ENCODE measurements at places on chromosomes 13 and 19.
A peak's percentile ranks its signal among the peaks of the same experiment; 100 is the strongest.

- DNase-seq: no peak
Observed at GRCh38 chr19:40411125-40411842, 1.9 kb downstream of the PRX start.

DNA sequence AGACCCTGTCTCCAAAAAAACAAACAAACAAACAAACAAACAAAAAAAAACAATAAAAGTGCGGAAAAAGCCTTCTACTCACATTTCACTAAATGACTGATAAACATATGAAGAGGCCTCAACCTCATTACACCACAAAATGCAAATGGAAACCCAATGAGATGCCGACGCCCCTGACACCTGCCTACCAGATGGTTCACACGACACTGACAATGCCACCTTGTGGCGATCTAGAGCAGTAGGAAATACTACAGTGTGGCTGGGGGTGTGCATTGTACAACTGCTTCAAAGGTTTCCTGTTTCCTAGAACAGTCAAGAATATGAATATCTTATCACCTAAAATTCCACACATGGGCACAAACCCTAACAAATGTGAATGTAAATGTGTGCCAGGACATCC lies 14.0 kb downstream of the SCGB2B2 start:
- peak; percentile 25 for DNase-seq

- DNase-seq: no peak
Observed at GRCh38 chr13:90618133-90618532, 729.4 kb upstream of the MIR17HG start.

DNA sequence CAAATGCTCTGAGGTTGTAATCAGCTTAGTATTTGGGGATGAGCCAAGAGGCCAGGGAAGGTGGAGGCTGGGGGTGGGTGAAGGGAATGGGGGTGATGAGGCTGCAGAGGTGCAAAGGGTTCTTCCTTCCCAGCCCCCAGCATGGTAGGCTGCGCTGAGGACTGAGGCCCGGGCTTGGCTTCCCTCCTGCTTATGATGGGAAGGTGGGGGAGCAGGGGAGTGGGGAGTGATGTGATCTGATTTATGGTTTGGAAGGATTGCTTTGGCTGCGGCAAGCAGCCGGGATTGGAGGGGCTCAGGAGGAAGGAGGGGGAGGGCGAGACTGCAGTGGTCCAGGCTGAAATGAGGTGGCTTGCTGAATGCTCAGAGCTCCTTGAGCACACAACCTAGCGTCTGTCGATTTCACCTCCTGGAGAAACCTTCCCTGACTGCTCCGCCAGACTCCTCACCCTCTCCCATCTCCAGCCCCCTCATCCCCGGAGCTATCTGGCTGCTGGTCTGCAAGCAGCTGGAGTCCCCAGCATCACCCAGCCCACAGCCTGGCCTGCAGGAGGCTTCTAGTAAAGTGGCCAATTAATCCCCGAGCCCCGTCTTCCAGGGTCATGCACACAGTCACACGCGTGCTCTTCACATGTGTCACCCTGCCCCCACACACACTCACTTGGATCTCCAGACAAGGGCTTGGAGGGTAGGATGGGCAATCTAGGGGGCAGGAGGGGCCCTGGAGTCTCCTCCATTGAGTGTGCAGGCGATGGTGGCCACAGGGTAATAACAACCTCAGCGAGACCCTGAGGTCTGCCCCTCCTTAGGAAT lies 757 bp upstream of the CLEC11A start:
- no peak for DNase-seq

DNA sequence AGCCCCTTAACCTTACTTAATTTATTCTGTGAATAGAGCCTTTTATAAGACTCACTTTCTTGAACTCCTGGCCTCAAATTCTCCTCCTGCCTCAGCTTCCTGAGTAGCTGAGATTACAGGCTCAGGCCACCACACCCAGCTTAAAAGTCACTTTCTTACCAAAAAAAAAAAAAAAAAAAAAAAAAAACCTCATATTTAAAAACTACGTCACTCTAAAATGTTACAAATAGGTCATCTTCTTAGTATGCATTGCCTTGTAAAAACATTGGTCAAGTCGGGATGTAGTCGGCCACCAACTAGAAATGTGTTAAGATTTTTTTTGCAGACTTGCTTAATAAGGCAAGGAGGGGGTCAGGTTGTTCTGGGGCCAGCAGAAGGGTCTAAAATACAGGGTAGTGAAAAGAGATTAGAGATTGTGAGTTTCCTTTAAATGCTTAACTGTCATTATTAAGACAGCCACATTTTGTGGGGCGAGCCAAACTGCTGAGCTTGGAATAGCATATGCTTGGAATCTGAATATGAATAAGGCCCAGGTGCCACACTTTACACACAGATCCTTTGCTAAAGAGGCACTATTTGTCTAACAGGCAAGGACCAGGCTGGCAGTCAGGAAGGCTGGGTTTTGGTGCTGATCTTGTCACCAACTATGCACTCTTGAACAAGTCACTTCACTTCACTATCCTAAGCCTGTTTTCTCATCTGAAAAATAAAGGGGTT lies 16.5 kb upstream of the IL17D start:
- no peak for DNase-seq

- peak; percentile 66 for DNase-seq
Observed at GRCh38 chr13:30744056-30744680, 8.8 kb downstream of the ALOX5AP start.

DNA sequence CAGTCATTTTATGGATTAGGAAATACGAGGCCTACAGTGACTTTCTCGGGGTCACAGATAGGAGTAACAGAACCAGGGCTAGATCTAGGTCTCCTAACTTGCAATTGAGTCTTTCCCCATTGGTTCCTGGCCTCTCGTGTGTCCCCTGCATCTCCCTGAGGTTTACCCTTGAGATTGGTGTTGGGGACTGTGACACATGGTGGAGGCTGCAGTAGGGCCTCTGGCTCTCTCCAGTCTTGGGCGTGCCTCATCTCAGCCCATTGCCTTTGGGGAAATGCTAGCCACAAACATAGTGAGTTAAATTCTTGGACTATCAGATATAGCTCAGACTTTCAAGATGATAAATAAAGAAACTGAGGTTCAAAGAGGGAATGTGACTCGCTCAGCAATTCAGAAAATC lies 212.1 kb downstream of the KCNRG start:
- DNase-seq: no peak

- DNase-seq: no peak
Observed at GRCh38 chr13:36059321-36059720, 71.9 kb downstream of the DCLK1 start.

DNA sequence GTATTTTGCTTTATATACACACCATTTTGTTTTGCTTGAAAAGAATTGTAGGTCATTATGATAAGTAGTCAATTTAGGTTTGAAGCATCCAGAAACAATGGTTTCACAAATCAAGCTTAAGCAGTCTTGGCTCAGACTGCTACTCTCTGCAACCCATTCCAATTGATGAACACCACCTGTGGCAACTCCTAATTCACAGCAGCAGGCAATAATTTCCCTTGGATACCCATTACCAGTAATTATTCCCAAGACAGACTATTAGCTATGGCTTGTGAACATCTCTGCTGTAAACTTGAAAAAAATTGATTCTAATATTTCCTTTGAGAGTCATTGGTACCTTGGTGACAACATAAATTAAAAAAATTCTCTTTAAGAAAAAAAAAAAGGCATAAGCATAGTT lies 299.3 kb upstream of the SLITRK6 start:
- no peak for DNase-seq

GRCh38 chr19:9700229-9700981 lies 25.5 kb upstream of the ZNF562 start:
- DNase-seq: no peak

- no peak for DNase-seq
Observed at GRCh38 chr13:106500445-106500844, 35.0 kb downstream of the EFNB2 start.

DNA sequence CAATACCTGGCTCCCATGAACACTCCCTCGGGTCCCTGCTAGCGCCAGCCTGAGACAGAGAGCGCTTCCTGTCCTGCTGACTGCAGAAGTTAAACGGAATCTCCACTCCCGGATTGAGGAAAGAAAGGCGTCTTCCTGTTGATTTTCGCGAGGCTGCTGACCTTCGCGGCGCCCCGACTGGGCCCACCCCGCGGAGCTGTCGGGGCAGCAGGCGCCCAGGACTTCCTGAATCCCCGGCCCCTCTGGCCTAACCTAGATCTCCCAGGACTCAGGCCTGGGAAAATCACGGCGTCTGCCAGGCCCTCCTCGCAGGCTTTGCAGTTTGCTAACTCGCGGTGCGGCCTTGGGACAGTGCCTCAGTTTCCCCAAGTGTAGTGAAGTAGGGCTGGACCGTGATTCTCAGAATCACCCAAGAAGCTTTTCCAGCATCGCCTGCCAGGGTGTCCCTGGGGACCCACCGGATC lies 108.8 kb downstream of the KCTD15 start:
- DNase-seq: no peak

- DNase-seq: no peak
Observed at GRCh38 chr19:47487551-47488515, 3.8 kb upstream of the KPTN start.

DNA sequence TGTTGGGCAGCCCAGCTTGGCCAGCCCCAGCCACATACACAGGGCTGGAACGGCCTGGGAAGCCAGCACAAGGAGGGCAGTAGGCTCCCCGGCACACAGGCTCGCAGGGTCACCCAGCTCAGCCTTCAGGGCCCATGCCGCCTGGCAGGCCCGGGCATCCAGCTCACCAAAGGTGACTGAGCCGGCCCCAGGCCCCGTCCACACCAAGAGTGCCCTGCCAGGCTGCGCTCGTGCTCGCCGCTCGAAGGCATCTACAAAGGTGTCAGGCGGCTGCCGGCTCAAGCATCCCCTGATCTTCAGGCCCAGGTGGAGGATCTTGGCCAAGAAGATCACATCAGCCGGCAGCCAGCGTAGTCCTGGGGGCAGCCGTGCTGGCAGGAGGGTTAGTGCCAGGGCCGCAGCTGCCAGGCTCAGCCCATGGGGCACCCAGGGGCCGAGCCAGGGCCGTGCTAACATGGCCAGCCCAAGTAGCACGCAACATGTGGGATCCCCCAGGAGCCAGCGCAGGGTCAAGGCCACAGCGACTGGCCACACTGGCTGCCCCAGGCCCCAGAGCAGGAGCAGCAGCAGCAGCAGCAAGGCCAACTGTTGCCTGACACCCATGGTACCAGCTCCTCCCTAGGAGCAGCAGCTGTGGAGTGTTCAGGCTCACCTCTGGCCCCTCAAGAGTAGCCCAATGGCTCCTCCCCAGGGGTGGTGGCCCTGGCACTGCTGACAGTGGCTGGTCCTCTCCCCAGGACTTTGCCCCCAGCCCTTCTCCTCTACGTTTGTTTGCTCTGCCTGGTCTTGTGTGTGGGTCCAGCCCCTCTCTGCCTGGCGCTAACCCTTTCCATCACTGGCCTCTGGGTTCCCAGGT lies at the start of gene SLC27A5:
Gene SLC27A5, minus strand, starts transcription at position 640 of the 856 bp plus-strand sequence. Its CDS starts 37 bp downstream, at position 603.
- no peak for DNase-seq

DNA sequence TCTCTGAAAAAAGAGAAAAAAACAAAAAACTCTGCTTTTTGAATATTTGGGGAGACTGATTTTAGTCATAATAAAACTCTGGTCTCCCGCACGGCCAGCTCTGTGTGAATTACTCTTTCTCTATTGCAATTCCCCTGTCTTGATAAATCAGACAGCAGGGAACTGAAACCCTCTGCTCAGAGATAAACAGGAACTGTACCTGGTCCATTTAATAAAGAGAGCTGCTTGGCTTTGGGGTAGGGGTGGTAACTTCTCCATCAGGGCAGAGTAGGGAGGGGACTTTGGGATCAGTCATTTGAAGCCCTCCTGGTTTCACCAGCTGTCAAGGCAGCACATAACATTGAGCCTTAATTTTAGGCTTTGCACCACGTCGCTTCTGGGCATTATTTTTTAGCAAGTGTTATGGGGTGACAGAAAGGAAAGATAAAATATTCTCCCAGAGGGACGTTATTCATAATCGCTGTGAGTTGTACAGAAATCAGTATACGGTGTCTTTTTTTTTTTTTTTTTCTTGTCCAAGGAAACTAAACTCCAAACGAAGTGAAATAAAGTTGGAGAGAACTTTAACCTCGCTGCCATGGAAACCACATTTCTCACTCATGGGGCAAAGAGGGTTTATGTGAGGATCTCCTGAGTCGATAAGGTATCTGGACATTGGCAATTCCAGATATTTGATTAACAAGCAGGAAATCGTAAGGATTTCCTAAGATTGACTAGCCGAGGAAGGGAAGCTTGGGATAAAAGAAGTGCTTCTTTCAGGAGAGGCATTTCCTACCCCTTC lies 99.0 kb upstream of the MRI1 start:
- no peak for DNase-seq

DNA sequence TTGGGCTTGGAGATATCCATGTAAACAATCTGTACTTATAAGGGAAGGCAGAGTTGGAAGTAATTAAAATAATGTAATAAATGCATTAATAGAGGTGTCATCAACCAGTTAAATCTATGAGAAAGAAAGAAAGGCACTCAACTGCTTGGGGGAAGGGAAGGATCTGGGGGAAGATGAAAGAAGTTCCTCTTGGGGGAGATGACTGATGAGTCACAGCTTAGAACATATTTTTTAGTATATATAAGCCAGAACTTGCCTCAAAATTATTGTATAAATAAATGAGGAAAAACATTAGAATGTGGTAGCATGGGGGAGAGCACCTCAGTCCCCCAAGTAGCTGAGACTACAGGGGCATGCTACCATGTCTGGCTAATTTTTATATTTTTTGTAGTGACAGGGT lies 205.8 kb downstream of the GGACT start:
- DNase-seq: no peak

- no peak for DNase-seq
Observed at GRCh38 chr19:41398598-41398997, 980 bp downstream of the BCKDHA start.

DNA sequence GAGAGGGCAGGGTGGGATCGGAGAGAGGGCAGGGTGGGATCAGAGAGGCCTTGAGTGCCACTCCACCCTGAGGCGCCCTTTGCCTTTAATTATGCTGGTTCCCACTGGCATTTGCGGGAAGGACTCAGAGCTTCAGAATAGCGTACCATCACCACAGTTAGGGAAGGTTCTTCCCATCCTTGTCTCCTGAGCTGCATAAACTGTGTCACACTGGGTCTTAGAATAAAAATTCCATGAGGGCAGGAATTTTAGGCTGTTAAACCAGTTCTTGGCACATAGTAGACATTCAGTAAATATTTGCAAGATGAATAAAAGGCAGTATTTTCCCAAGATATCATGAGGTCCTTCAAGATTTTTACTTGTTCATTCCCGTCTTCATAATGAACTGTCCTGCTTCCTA lies 24.4 kb downstream of the PPP2R1A start:
- DNase-seq: no peak

GRCh38 chr19:50547385-50548190 lies 20.6 kb downstream of the LRRC4B start:
- DNase-seq: no peak

GRCh38 chr19:29708554-29709439 lies 6.3 kb downstream of the C19orf12 start:
- DNase-seq: no peak

DNA sequence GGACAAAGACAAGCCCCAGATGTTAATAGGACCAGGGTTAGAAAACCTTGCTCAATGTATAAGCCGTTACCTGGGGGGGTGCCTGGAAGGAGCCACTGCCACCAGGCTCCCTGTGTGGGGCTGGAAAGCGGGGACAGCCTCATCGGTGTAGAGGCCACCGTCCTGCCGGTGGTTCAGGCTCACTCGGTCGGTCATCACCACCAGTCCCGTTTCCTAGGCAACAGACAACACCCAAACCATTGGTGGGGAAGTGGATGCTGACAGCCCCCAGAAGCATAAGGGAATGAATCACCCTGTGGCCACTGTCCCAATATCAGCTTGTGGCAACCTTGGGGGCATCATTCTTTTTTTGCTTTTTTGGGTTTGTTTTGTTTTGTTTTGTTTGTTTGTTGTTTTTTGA lies 55.8 kb downstream of the CPAMD8 start:
- DNase-seq: no peak

GRCh38 chr19:58014141-58014540 lies 11.5 kb upstream of the ZNF606 start:
- no peak for DNase-seq

All from activated T-cell treated with anti-CD3 and anti-CD28 coated beads for 1 hour (primary cell).